Stimulated activated CD8-positive, alpha-beta memory T cell treated with anti-CD3 and anti-CD28 coated beads, Interleukin-7, amount 100 ng/mL, for 4 hours (primary cell): ENCODE measurements at places on chromosomes 5 and 9.

DNA sequence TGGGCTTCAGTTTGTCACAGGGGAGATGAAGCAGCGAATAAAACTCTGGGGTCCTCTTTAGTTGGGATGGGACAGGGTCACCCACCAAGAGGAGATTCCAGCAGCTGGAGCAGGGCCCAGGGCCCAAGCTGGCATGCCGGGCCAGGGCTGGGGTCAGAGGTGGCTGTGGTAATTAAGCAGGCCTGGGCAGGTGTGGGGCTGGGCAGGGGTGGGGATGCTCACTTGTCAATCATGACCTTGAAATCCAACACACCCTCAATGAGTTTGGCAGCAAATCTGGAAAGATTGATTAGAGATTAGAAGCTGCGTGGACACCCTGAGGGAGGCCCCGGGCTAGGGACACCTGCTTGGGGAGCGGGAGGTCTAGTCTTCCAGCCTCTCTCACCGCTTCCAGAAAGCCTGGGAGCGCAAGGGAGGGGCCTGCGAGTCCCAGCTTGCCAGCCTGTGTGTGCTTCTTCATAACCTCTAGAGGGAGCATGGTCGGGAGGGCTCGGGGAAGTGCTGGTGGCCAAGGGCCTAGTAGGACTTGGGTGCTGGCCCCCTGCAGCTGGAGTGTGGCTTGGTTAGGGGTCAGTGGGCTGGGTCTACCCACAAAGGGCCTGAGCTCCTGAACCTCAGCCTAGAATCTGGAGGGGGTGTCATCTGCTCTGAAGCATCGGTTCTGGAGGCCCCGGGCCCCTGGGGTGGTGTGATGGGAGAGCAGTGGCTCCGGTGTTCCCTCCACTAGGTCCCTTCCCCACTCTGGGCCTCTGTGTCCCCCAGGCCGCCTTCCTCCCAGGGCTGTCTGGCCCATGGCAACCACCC, 7.6 kb downstream of the CRAT start:
- DNase-seq, result no peak

DNA sequence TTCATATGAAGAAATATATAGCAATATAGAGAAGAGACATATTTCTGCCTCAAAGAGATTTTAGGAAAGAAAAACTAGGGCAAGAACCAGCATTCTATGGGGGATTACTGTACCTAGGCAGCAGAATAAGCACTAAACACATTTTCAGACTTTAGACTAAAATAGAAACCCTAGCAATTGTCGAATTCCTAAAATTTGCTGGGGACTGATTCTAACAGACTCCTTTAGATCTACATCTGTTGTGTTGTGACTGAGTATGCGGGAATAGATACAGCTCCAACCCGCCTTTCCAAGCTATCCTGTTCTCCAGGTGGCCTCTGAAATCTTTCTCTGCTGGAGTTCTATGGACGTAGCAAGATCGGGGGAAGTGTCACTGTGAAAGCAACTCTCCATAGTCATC, 482.2 kb downstream of the NTRK2 start:
- no peak for DNase-seq

DNA sequence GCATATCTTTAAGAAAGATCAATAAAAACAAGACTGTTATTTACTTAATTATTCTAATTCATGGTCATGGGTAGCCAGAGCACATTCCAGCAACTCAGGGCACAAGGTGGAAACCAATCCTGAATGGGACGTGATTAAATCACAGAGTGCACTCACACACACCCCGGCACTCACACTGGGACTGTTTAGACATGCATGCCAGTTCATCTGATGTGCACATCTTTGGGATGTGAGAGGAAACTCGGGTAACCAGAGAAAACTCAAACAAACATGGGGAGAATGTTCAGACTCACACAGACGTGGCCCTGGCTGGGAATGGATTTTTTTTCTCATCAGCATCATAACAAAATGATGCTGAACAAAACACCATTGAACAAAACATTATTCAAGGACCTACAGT, 29.4 kb downstream of the SMAD5 start:
- DNase-seq, result no peak

GRCh38 chr9:118192807-118193206, 488.6 kb downstream of the TLR4 start:
- DNase-seq, result no peak

- no peak for DNase-seq
Measured at GRCh38 chr9:20307621-20308020, 314.7 kb downstream of the MLLT3 start.

GRCh38 chr9:13759551-13759950, 480.1 kb upstream of the MPDZ start:
- no peak for DNase-seq

GRCh38 chr9:134783699-134784039, 96.9 kb upstream of the FCN2 start:
- no peak for DNase-seq

DNA sequence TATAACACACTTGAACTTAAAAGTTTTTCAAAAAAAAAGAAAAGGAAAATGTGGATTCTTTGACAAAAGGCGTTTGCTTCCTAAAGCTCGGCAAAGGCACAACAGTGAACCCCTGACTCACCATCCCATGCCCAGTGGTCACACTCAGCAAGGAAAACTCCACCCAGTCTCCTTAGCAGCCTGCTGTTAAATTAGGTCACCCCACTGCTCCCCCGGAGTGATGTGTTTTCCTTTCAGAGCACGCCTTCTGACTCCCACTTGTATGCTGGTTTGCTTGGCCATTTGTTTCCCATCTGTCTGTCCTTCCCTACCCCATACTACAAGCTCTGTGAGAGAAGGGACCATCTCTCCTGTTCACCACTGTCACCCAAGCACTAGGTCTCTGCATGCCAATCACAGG, 23.8 kb downstream of the RETREG1 start:
- DNase-seq, result no peak

GRCh38 chr5:9641806-9642355, 11.7 kb upstream of the TAS2R1 start:
- no peak for DNase-seq

- no peak for DNase-seq
Measured at GRCh38 chr5:16464664-16465543, 696 bp downstream of the ZNF622 start.

DNA sequence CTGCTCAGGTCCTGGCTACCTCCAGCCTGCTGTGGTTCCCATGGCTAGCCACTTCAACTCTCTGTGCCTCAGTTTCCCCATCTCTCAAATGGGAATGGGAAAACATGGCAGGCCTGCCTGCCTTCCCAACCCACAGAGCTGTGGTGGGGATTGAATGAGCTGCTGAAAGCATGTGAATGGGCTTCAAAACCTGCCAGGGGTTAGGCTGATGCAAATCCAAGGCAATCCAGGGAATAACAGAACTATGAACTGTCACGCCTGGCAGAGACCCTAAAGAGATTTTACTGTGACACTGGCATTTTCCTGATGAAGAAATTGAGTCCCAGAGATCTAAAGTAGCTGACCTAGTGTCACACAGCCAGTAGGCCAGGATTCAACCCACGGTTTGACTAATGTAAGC, 29.9 kb upstream of the TCF7 start:
- no peak for DNase-seq

- no peak for DNase-seq
Measured at GRCh38 chr5:121006217-121006616, 542.1 kb downstream of the PRR16 start.

- DNase-seq, result no peak
Measured at GRCh38 chr9:86804011-86804410, 143.3 kb downstream of the GAS1 start.

GRCh38 chr5:56677690-56678305, 137.6 kb upstream of the MAP3K1 start:
- DNase-seq, result no peak

- DNase-seq, result no peak
Measured at GRCh38 chr9:17137566-17137965, 2.7 kb downstream of the CNTLN start.

GRCh38 chr5:66518753-66519152, 77.4 kb upstream of the MAST4 start:
- no peak for DNase-seq
